ENCODE measurements at places on chromosomes 7 and 10. TPM values are rescaled to one million over a fixed set of nuclear protein-coding genes. Genes with fewer than 3 reads are reported as not detected.

SAMD9 gene
- 2.9 TPM for polyA plus RNA-seq

NUTM2E gene
- 0.67 TPM for polyA plus RNA-seq

DNA sequence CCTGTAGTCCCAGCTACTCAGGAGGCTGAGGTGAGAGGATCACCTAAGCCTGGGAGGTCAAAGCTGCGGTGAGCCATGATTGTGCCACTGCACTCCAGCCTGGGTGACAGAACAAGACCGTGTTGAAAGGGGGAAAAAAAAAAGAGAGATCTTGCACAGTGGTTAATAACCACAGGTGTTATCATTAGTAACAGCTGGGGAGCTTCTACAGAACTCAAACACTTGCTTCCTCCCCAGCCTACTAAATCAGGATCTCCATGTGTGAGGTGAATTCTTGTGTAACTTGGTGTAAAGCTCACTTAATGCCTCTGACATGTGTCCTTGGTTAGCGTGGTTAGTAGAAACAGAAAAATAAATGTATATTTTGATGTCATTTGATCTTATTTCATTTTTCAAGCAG lies 43.9 kb upstream of the BMS1 start:
- no peak for DNase-seq

DNA sequence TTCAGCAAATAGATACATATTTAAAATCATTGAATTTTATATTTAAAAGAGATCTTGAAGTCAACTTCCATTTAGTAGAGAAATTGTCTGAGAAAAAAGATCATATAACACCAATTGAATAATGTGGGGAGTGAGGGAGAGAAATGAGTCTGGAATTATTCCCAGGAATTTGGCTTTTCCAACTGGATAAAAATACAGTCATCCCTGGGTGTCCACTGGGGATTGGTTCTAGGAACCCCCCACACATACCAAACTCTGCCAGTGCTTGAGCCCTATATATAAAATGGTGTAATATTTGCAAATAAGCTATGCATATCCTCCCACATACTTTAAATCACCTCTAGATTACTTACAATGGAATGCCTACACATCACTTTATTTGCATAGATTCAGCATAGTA lies 162.8 kb upstream of the SEMA3C start:
- no peak for DNase-seq

GNAT3 gene
- not detected for polyA plus RNA-seq

GRCh38 chr7:36153571-36154097 lies 580 bp downstream of the EEPD1 start:
- no peak for DNase-seq

Data from hindlimb muscle (tissue), 1 donor.